ENCODE measurements at places on chromosomes 7 and 10.

DNA sequence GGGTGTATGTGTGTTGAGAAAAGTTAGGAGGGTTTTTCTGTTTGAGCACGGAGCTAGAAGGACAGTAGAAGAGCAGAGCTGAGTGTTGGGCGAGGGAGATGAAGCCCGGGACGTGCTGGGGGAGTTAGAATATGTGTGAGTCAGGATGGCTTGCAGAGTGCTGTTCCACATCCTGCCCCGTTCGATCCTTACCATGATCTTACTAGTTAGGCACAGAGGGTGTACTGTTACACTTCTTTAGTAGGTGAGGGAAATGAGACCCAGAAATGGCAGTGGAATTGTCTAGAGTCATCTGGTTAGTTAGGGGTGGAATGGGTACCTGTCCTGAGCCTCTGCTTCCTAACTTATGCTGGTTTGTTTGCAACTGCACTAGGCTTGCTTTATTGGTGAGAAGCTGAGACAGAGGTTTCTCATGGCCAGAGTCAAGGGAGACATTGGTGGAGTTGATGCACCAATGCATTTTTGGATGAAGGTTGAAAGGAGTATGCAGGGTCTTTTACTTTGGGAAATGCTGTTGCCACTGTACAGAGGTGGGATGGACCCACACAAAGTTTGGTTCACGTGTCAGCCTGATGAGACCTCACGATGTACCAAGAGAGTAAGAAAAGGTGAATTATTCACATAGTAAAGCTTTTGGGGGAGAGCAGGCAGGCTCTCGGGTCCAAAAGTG, 42.4 kb downstream of the CCNY start:
- DNase-seq = no peak

- DNase-seq = peak; percentile 26
Observed at GRCh38 chr7:80536426-80536825, 24.6 kb upstream of the GNAT3 start.

- DNase-seq = no peak
Observed at GRCh38 chr7:142796001-142796500, 25.3 kb downstream of the PRSS2 start.

DNA sequence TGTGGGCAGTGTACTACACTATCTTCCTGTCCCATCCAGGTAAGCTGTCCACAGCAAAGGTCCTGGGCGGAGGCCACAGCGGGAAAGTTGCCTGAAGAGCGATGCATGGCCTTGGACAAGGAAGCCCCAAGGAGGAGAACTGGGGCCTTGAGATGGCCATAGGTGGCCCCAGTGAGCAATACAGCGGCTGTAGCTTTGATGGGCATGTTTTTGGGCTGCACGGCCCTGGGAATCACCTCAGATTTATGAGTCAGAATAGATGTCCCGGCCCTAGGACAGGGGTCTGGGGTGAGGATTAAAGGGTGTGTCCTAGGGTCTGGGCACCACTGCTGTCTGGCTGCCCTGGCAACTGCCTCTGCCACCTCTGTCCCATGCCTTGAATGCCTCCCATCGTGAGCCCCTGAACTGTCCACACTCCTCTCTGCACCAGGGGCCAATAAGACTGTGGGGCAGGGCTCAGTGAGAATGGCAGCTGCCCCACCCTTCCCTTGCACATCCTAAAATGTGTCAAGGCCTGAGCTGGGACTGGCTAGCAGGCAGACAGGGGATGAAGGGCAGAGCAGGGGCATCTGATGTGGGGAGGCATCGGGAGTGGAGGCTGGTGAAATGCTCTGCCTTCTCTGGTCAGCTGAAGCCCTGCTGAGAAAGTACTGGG, 9.4 kb upstream of the IRF5 start:
- DNase-seq = no peak

DNA sequence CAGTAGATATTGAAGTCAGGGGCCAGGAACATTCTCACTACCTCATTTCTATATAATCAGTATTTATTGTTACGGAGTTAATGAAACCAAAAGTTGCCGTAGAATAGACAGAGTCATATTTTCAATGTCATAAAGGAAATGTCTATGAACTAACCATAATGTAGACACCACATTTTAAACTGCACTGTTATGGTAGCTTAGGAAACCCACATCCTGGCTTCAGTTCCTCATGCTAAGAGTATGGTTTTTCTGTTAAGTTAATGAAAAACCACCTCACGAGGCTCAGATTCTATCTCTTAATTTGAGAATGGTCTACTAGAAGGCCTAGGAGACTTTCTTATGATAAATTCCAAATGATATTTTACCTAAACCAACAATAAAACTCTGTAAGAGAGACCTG, 166.5 kb downstream of the TMEM26 start:
- peak; percentile 71 for DNase-seq

- no peak for DNase-seq
Observed at GRCh38 chr7:122709930-122710646, 7.4 kb upstream of the RNF148 start.

- no peak for DNase-seq
Observed at GRCh38 chr10:109696981-109697775, 226.1 kb downstream of the XPNPEP1 start.

Data from inflammatory macrophage treated with lipopolysaccharide for 4 hours (primary cell).